ENCODE measurements at places on chromosomes 13 and 19. TPM values are rescaled to one million over a fixed set of nuclear protein-coding genes. Genes with fewer than 3 reads are reported as not detected.

ZNF93 gene
- total RNA-seq = 9.2 TPM

DNA sequence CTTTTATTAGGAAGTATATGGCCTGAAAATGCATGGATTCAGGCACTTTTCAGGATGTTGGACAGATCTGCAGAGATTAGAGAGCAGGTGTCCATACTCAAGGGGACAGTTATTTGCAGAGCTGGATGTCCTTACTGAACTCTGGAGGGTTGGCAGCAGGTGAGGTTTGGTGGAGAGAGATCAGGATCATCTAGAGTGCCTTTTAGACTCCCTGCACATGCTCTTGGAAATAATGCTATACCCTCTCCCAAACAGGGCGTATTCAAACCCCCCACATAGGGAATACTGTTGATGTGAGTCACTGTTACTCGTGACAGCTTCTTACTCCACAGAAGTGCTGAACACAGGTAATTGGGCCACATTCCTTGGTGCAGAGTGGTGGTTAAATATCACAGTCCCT is 725.7 kb upstream of the SGCG start:
- no peak for DNase-seq

CBARP gene
- total RNA-seq = 5.1 TPM

AZU1 gene
- not detected for total RNA-seq

DNA sequence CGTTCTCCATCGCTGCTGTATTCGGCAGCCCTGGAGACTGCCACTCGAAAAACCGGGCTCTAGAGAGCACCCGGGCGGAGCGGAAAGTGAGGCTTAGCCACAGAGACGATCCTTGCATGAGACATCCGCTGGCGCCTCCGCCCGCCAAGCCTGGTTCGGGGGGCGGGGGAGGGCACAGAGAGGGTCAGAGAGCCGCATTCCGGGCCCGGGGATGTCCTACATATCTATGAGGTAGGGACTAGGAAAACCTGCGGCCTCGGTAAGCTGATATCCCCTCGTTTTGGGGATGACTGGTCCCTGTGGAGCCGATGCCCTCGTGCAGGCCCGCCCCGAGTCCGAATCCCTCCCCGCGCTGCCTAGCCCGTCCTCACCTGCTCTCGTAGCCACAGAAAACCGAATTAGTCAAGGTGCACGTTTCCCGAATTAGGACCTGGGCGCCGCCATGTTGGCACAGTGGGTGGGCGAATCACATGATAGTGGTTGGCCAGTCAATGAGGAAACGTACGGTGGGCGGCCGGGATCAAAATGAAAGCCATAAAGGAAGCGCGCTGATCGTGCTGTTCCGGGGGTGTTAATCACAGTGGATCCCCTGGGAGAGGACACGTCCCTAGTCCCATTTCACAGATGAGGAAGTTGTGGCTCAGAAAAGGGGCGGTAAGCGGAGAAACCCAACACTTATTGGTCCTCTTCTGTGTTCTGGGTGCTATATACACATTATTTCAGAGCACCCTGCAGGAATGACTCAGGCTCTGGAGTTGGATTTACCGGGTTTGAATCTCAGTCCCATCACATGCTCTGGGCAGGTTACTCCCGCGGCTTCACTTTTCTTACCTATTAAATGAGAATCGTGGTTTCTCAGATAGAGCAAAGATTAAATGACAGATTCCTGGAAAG is at the start of gene TRMT1:
Gene TRMT1, minus strand, starts transcription at position 459 of the 894 bp plus-strand sequence. Its CDS starts 341 bp downstream, at position 118.
- peak; percentile 72 for DNase-seq

GRCh38 chr13:25575562-25575961 is 203.8 kb downstream of the ATP8A2 start:
- DNase-seq = no peak

All from kidney epithelial cell (primary cell).